ENCODE measurements at places on chromosomes 11 and 22. TPM values are rescaled to one million over a fixed set of nuclear protein-coding genes. Genes with fewer than 3 reads are reported as not detected.

POU2AF2 gene
- total RNA-seq, result not detected

PARVA gene
- total RNA-seq, result 1.0 TPM

SLC6A5 gene
- not detected for total RNA-seq

SMIM35 gene
- total RNA-seq, result 0.33 TPM

DNA sequence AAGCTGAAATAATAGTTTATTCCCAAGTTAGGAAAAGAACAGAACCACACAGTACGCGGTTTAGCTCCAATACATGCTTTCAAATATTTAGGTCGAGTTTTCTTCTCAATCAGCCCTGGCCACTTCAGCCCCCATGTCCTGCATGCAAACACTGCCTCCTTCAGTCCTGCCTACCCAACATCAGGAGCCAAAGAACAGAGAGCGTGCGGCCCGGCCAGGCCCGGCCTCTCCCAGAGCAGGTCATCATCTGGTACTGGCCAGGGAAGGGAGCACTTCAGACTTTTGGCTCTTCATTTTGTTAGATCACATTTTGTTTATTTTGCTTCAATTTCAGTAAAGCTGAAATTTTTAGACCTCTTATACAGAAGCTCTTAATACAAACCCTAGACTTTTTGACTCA is 6.7 kb downstream of the BRD1 start:
- DNase-seq, result no peak
- H3K4me3 ChIP-seq, result no peak overlapping the region

DNA sequence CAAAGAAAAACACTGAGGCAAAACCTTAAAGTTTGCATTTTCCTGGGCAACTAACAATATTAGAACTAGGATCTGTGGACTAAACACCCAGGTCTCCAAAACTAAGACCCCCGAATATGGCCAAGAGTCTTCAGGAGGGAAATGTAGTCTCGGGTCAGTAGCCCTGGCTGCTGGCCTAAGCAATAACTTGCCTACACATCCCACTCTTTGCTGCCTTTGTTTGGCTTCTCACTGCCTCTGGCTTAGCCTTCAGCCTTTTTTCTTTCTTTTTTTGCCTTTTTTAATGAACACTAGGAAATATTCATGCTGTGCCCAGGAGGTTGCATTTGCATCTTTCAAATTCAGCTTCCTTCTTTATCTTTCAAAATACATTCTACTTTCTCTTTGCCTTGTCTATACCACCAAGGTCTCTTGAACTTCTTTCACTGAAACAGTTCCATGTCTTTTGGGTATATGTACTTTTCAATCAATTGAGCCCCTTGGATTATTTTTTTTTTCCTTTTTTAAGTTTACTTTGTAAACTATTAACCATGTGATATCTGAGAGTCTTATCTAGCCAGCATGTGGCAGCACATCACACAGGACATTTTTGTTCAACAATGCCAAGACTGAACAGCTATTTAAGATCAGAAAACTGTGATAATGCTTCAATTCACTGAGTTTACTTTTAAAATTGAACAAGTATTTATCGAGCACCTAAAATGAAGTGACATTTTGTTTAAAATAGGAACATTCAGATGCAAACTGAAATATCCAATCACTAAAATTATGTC is 165.0 kb upstream of the TRPC6 start:
- H3K27me3 ChIP-seq, result no peaks in the 10 kb centered on the region
- H3K36me3 ChIP-seq, result no peaks in the 10 kb centered on the region
- no peak overlapping the region for H3K27ac ChIP-seq
- H3K4me3 ChIP-seq, result no peak overlapping the region
- no peaks in the 10 kb centered on the region for H3K4me1 ChIP-seq
- no peak for DNase-seq

DNA sequence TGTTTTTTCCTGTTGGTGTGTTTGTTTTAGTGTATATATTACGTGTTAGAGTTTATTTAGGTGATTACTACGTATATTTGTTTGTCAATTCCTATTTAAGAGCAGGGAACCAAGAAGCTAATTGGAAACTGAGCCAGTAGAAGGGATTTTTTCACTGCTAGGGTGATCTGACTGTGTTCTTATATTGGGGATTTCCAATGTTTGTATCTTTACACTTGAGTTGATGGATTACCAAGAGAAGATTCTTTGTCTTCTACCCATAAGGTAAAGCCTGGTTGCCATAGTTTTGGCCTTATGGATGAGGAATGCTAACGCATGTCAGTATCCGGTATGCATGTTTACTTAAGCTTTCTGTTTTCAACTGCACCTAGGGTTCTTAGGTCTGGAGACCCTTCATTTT is 35.6 kb downstream of the SIK2 start:
- H3K27me3 ChIP-seq, result no peaks in the 10 kb centered on the region
- no peak overlapping the region for H3K27ac ChIP-seq
- no peak overlapping the region for H3K4me3 ChIP-seq
- DNase-seq, result no peak

DNA sequence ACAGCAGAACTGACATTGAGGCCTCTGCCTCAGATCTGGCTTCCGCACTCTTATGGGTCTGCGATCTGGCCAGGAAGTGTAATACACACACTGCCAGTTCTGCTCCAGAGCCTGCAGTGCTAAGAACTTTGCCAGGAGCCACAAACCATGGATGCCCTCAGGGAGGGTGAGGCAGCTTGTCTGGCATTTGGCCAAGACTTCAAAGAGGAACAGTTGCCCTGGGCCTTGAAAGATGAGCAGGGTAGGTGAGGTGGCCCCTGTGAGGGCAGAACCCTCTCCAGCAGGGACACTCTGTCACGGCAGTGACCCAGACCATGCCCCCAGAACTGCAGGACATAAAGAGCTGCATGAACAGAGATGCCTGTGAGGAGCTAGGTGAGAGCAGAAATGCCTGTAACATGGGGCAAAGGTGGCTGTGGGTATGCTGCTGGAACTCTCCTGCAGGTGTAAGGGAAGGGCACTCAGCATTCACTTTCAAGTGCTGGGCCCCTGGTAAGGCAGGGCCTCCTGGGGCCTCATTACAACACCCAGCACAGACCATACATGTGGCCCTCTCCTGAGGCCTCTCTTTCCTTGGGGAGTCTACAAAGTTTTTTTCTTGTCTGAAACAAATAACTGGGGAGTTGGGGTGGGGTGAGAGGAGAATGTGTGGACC is 47.3 kb downstream of the NEU3 start:
- H3K36me3 ChIP-seq, result no peaks in the 10 kb centered on the region
- H3K27ac ChIP-seq, result no peak overlapping the region
- DNase-seq, result no peak
- H3K4me3 ChIP-seq, result no peak overlapping the region
- H3K4me1 ChIP-seq, result no peaks in the 10 kb centered on the region

All from natural killer cell (primary cell).